ENCODE measurements at places on chromosomes 5 and 9. TPM values are rescaled to one million over a fixed set of nuclear protein-coding genes. Genes with fewer than 3 reads are reported as not detected.

Gene PCDHB10
- total RNA-seq = 7.9 TPM

Gene GABRB2
- total RNA-seq = 1.3 TPM

Gene TAF11L5
- total RNA-seq = not detected

Gene LTC4S
- total RNA-seq = 12.4 TPM
